ENCODE measurements at places on chromosomes 6 and 20. TPM values are rescaled to one million over a fixed set of nuclear protein-coding genes. Genes with fewer than 3 reads are reported as not detected.

The CLVS2 gene
- total RNA-seq = not detected

The TBXT gene
- total RNA-seq = not detected

The HSPA12B gene
- 0.88 TPM for total RNA-seq

The C4B gene
- total RNA-seq = 0.39 TPM

The SLC22A7 gene
- not detected for total RNA-seq

The SLC22A1 gene
- total RNA-seq = not detected

The TTPAL gene
- 13.1 TPM for total RNA-seq

The GDAP1L1 gene
- total RNA-seq = not detected

The SLC24A3 gene
- 0.64 TPM for total RNA-seq

The MAP7 gene
- total RNA-seq = 0.52 TPM

The UBE2J1 gene
- 40.1 TPM for total RNA-seq

The AGER gene
- 0.65 TPM for total RNA-seq

The TCF21 gene
- 119 TPM for total RNA-seq

The FNDC11 gene
- 0.78 TPM for total RNA-seq

The SLC22A2 gene
- total RNA-seq = not detected

The MTFR2 gene
- total RNA-seq = 8.0 TPM

The PRL gene
- not detected for total RNA-seq

The SYCP2L gene
- not detected for total RNA-seq

The NKX2-4 gene
- not detected for total RNA-seq

The FAM217A gene
- total RNA-seq = not detected

The KIAA0408 gene
- 1.6 TPM for total RNA-seq

The ZNF318 gene
- 7.0 TPM for total RNA-seq

The GNAS gene
- 662 TPM for total RNA-seq

The ZSWIM3 gene
- 4.2 TPM for total RNA-seq

The CST4 gene
- 0.78 TPM for total RNA-seq

The DZANK1 gene
- total RNA-seq = 0.65 TPM

The SLC26A8 gene
- total RNA-seq = not detected

The ALDH8A1 gene
- 0.32 TPM for total RNA-seq

The SEMG1 gene
- not detected for total RNA-seq

The MEP1A gene
- total RNA-seq = not detected

The BPI gene
- 0.13 TPM for total RNA-seq

The IL17A gene
- total RNA-seq = not detected

All from epithelial cell of alveolus of lung (primary cell).